ENCODE measurements at places on chromosomes 3 and 15.

DNA sequence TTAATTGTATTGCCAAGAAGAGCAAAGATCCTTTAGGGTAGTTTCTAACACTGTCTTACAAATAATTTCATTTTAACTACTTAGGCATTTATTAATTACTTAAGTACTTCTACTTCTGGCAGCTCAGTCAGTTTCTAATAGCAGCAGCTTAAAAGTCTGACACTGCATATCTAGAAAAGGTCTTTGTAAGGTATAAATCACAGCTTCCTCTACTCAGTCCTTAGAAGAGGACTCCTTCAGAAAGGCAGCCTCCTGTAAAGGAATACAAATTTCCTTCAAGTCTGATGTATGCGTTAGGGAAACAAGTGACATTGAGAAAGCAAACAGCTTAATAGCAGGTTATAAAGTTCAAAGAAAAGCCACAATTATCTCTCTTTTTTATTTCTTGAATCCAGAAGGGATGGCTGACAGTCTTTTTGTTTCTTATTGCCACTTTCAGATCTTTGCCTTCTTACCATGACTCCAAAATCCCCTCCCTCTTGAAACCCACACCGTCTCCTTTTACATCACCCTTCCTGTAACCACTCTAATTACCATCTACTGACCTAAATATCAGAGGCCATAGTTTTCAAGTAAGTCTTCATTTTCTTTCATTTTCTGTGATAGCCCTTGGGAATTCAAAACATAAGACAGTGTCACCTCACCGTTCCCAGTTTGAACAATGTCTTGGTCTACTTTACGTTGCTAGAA, 109.5 kb downstream of the CGGBP1 start:
- DNase-seq, result no peak

DNA sequence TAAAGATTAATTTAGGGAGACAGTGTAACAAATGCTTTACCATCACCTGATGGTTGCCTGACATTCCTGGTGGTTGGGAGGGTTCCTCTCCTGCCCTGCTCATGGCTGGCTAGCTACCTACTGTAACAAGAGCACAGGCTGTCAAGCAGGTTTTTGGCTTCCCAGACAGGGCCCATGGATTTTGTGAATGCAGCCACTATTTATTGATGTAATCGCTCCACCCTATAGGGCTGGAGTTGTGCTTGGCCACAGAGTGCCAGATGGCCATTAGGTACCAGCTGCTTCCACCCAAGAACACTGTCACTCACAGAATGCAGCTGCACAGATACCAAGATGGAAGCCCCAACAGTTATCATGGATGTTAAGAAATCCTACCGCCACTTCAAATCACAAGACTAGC, 31.0 kb upstream of the KLHL25 start:
- no peak for DNase-seq

- DNase-seq, result no peak
Measured at GRCh38 chr3:172965256-172965655, 175.8 kb downstream of the SPATA16 start.

DNA sequence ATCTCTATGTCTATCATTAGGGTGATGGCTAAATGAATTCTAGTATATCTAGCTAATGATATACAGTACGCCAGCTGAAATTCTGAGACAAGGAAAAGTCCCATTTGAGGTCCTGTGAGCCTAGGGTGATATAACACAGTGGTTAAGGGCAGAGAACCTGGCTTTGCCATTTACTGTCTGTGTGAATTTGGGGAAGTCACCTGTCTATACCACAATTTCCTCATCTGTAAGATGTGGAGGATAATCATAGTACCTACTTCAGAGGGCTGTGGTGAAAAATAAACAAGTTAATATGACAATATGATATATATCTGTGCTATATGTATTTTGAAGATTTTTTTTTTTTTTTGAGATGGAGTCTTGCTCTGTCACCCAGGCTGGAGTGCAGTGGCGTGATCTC, 9.8 kb upstream of the ANKDD1A start:
- DNase-seq, result no peak

- DNase-seq, result no peak
Measured at GRCh38 chr3:174581558-174581957, 277.6 kb upstream of the NAALADL2 start.

GRCh38 chr3:14261229-14261628, 82.6 kb downstream of the LSM3 start:
- DNase-seq, result peak; percentile 65

GRCh38 chr3:96700322-96701315, 113.8 kb upstream of the EPHA6 start:
- DNase-seq, result no peak

- DNase-seq, result no peak
Measured at GRCh38 chr3:12875857-12876836, 34.8 kb upstream of the RPL32 start.

GRCh38 chr15:44532689-44533088, 4.3 kb upstream of the EIF3J start:
- DNase-seq, result no peak

DNA sequence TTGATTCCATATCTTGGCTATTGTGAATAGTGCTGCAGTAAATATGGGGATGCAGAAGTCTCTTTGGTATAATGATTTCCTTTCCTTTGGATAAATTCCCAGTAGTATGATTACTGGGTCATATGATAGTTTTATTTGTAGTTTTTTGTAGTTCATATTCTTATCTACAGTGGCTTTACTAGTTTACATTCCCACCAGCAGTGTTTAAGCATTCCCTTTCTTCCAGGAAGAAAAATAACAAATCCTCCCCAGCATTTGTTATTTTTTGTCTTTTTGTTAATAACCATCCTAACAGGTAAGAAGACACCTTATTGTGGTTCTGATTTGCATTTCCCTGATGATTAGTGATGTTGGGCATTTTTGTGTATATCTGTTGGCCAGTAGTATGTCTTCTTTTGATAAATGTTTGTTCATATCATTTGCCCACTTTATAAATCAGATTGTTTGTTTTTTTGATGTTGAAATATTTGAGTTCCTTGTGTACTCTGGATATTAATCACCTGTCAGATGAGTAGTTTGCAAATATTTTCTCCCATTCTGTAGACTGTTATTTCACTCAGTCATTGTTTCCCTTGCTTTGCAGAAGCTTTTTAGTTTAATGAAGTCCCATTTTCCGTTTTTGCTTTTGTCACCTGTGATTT, 163.3 kb upstream of the THRB start:
- DNase-seq, result no peak

DNA sequence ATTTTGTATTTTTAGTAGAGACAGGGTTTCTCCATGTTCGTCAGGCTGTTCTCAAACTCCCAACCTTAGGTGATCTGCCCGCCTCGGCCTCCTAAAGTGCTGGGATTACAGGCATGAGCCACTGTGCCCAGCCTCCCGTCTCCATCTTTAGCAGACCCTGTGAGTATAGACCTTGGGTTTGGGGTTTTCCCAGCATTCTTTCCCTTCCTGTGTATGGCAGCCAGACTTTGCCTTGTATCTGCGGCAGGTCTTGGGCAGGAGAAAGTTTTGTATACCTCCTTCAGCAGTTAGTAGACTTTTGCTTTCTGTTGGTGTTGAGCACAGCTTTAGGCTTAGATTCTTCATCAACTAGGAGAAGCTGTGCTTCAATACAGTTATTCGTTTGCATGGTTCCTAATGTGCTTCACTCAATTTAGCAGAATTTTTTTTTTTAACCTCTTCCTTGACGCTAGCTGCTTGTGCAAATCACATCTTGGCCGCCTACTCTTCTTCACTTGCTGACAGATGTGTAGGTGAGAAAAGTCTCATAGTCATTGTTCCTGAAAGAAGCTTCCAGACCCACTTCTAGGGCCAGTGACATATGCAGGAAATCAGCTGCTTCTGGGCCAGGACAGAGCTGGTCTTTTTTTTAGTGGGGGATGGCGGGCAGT, 38.4 kb downstream of the MAP2K1 start:
- no peak for DNase-seq

DNA sequence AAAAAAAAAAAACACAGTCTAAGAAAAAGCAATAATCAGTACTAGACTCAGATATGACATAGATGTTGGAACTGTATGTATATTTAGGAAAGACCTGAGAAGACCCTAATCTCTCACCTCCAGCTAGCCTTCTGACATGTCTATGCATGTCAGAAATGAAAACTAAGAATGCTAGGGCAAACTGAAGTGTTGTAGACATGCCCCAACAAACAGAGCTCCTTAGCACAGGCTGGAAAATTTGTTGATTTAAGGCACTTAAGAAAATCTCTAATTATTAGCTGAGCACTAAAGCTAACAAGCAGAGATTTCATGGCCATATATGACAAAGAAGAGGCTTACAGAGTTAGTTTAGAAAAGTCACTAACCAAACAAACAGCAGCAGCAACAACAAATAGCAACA, 45.5 kb upstream of the PRSS50 start:
- DNase-seq, result no peak

- no peak for DNase-seq
Measured at GRCh38 chr3:78666470-78666800, 1101.4 kb downstream of the ROBO1 start.

DNA sequence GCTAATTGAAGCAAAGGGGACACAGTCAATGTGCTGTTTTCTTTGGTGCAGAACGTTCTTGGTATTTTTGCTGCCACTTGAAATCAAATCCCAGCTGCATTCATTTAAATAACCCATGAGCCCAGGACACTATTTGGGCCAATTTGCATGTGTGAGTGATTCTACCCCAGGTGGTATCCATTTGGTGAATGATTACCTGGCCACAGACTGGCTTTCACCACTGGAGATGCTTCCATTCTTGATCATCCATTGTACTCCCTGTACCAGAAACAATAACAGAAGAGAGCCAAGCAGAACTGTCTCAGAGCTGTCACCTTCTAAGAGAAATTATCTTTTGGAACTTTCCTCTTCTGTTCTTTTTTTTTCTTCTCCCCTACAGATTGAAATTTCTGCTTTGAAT, 139.7 kb upstream of the RARB start:
- no peak for DNase-seq

DNA sequence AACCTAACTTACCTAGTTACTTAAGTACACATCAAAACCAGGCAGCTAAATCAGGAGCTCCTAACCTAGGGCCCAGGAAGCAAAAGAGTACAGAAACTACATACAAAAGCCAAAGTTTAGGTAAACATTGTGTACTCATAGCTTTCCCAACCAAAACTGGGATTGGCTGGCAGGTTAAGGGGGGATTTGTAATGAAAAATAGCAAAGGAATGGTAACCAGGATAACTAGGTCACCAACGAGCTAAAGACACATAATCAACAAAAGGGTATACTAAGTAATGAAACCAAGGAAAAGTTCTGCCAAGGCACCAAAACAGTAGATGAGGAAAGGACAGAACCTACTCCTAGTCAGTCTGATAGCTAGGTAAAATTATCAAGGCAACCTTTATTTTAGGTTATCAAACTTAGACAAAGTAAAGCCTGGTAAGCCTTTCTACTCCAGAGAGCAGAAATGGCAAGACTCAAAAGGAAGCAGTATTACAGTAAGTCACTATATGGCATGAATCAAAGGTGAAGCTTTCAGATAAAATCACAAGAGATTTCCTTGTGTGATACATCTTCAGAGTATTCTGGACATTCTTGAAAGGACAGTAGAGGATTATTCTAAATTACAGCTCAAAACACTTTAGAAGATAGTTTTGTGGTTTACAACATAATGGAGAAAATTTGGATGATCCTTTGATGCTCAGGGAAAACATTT, 10.2 kb downstream of the TRA2B start:
- DNase-seq, result no peak

- no peak for DNase-seq
Measured at GRCh38 chr3:119069725-119070124, 35.1 kb upstream of the IGSF11 start.

DNA sequence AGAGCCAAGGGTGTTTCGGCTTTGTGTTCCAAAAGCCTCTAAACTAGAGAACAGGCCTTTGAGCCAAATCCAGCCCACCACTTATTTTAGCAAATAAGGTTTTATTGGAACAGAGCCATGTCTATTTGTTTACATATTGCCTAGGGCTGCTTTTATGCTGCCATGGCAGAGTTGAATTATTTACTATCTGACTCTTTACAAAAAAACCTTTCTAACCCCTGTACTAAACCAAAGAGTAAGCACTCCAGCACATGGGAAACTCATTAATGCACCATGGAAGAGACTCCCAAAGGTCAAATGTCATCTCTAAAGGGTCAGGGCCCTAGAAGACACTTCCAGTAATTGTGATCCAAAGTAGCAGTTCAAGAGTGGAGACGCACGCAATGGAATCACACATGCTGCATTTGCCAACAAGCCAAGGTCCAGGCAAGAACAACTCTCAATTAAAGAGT, 22.3 kb downstream of the OSBPL10 start:
- no peak for DNase-seq

DNA sequence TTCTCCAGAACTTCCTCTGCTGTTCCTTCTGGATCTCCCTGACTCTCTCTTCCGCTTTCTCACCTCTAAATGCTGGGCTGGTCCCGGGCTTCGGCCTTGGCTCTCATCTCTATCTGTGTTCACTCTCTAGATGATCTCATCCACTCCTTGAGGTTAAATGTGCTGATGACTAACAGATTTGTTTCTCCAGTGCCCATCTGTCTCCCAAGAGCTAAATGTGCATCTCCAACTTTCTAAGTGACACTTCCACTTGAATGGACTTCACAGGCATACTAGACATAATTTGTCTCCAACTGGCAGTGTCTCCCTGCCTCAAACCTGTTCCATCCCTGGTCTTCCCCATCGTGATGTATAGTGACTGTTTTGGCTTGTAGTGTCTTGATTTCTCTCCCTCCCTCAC, 95.3 kb downstream of the ITPR1 start:
- DNase-seq, result no peak

DNA sequence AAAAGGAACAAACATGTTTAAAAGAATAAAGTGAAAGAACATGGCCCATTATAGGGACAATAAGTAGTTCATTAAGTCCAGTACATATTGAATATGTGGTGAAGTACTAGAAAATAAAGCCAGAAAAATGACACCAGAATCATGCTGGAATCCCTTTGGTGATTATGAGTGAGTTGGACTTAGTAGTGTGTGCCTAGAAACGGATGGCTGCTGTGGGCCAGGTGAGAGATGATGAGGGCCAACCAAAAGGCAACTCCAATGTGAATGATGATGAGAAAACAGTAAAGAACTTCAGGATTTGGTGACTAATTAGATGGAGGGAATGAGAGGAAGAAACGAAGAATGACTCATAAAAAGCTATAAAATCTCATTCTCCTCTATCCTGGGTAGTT, 3.3 kb downstream of the CRYGS start:
- DNase-seq, result no peak

DNA sequence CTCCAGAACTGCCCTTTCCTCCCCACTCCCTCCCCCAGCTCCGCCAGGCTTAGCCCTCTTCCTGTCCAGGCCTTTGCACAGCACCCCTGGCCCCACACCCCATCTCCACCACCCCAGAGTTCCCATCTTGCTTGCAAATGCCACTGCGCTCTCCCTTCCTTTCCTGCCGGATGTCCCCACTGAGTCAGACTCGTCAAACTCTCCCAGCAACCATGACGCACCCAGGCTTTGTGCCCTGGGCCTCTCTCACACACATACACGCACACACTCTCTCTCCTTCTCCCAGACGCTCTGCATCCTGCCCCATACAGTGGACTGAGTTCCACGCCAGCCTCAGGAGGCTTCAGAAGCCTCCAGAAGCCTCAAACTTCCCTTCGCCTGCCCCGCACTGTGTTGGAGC, 2.8 kb upstream of the CCDC9B start:
- no peak for DNase-seq
